T-helper 1 cell (primary cell): ENCODE measurements at places on chromosomes 3 and 15.

DNA sequence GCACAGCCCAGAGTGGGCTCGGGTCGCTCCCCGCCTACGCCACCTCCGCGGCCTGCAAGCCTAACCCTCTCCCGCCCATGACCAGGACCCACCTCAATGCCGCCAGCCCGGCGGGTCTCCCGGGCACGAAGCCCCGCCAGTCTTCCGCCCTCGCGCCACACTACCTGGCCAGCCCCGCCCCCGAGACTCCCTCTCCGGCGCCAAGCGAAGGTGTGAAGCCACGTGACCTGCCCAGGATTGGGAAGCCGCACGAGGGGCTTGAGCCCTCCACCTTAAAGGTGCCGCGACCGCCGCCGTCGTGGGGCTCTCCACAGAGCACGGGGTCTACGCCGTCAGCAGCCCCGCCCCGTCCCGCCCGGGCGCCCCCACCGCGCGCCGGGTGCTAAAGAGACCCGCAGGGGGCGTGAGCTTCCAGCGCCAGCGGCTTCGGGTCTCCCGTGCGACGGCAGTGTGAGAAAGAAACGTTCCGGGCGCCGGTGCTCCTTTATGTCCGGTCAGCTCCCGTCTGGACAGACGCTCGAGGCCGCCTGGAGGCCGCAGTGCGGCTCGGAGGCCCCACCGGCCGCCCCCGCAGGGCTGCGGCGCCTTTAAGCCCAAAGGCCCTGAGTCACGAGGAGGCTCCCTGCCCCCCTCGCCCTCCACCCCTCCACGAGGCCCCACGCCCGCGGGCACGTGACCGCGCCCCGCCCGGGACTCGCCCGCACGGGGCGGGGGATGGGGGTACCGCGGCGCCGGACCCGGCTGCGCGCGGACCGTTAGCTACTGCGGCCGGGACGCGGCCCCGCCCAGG, at the start of gene CPEB1:
Gene CPEB1, minus strand, starts transcription at position 319 of the 790 bp plus-strand sequence. CDS start 18,904 bp downstream, outside the sequence.
- no peak for DNase-seq

DNA sequence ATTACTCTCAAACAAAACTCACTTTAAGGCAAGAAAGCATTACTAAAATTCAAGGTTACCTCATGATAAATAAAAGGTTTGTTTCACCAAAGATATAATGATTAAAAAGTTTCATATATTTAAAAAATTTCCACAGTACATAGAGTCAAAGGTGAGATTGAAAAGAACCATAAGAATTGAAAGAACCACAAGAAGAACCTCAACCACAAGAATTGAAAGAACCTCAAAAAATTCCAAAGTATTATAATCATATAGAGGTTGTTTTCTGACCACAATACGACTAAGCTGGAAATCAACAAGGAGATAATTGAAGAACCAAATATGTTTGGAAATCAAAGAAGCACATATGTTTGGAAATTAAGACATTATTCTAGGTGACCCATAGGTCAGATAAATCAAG, 52.7 kb downstream of the SLC25A36 start:
- no peak for DNase-seq

DNA sequence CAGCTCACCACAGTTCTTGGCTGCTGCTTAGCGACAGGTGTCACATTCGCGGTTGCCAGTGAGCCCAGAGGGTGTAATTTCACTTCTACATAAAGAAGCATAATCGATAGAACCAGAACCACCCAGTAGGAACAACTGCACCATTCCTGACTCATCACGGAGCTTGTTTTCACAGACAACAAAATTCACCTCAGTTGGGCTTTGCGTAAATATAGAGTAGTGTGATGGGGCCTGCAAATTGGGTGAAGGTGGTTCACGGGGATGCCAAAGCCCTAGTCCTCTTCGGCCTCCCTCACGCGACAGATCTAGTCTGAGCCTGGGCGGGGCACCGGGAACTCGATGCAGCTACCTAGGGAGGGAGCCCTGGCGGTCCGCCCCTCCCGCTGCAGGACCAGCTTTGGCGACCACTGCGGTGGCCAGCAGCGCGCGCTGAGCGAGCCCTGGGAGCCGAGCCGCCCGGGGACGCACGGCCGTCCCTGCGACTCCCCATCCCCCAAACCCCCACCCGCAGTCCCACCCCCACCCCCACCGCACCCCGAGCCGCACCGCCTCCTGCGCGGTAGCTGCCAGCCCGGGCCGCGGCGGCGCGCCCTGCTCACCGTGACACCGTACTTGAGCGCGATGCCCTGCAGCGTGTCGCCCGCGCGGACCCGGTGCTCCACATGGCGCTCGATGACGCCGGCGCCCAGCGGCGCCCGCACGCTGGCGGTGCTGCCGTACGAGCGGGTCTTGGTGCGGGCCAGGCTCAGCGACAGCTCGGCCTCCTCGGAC, 519 bp downstream of the LYSMD2 start:
- peak; percentile 29 for DNase-seq

- no peak for DNase-seq
Measured at GRCh38 chr15:78837543-78837942, 26.3 kb upstream of the ADAMTS7 start.

DNA sequence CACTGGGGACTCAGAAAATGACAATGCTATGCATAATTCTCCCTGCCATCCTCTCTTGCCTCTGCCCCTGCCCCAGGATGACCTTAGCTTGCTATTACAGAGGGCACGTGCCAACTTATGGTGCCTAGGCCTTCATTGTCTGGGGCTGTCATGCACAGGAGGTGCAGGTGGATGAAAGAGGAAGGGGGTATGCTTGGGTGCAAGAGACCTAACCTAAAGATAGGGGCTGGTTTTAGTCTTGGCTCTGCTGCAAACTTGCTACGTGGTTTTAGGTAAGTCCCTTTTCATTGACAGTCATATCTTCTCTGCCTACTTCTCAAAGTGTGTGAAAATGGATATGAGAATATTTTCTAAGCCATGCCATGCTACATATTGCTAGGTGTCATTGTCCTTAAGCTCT, 161.3 kb downstream of the EPHB1 start:
- no peak for DNase-seq

GRCh38 chr3:186121278-186121677, 12.4 kb upstream of the ETV5 start:
- no peak for DNase-seq

GRCh38 chr15:70519616-70520015, 243.7 kb downstream of the UACA start:
- no peak for DNase-seq

DNA sequence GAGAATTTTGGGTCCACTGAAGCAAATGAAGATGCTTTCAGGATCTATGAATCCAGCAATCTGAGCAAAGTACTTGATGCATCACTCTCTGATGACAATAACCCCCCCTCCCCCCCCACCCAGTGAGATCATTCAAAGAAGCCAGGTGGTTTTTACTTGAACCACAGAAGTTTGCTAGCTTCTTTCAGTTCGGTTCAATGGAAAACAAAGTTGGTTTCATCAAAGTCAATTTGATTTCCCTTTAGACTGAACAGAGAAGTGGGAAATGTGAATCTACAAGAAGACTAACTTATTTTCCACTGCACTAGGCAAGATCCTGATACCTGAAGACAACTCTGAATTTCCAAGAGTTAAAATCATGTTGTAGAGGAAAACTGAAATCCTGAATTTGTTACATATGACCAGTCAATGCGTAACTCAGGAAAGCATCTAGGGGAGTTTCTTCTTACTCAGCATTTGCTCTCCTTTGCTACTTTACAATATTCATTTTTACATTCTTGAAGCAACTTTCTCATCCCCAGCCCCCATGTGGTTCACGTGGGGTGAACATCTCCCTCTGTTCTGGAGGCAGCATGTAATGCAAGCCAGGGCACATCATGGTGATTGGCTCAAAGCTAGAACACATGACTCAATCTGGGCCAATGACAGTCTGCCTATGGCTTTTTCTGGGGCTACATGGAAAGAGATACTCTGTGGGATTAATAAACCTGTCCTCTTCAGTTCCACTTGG, 572.6 kb downstream of the FOXP1 start:
- DNase-seq, result peak; percentile 14

GRCh38 chr3:184737063-184737462, 25.2 kb upstream of the MAGEF1 start:
- DNase-seq, result no peak

DNA sequence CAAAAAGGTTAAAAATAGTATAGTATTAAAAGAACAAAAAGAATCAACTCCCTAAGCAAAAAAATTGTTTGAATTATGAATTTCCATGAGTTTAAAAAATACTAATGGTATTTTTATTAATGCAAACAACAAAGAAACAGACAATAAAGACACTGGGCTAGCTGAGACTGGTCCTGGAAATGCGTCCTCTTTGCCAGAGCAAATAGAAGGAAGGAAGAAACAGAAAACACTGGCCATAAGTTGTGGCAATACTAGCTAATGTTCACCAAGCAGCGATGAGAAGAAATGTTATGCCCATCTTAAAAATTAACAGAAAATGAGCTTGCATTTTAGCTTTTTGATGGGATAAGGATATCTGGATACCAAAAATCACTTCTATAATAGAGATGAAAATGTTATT, 88.6 kb downstream of the TBL1XR1 start:
- DNase-seq, result no peak

DNA sequence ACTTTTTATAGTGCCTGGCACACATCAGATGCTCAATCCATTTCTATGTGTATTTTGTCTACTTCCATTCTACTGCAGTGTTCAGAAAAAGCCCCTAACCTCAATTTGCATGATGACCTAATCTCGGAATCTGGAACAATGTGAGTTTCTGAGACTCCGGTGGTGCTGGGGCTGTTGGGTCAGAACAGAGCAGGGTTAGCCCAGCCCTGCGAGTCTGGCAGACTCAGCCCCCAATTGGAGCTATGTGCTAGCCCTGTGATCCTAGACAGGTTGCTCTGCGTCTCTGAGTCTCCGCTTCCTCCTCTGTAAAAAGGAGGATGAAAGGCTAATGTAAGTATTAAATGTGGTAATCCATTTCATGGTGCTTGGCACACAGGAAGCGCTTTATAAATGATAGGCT, 95.0 kb upstream of the ICE2 start:
- peak; percentile 33 for DNase-seq

DNA sequence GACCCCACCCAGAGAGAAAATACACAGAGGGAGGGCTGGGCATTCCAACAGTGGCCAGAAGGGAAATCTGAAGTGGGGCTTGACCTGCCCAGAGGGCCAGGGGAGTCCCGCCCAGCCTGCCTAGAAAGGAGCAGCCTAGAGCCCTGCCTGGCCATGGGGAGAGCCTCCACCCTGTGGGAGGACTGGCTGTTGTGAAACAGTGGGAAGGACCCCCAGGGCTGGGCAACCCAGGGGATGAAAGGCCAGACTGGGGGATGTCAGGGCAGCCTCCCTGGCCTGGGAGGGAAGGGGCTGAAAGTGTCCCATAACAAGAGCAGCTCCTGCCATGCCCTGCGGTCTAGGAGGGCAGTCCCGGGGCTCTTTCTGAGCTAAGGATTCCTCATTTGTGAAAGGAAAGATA, 69.0 kb downstream of the SLC12A8 start:
- DNase-seq, result no peak

DNA sequence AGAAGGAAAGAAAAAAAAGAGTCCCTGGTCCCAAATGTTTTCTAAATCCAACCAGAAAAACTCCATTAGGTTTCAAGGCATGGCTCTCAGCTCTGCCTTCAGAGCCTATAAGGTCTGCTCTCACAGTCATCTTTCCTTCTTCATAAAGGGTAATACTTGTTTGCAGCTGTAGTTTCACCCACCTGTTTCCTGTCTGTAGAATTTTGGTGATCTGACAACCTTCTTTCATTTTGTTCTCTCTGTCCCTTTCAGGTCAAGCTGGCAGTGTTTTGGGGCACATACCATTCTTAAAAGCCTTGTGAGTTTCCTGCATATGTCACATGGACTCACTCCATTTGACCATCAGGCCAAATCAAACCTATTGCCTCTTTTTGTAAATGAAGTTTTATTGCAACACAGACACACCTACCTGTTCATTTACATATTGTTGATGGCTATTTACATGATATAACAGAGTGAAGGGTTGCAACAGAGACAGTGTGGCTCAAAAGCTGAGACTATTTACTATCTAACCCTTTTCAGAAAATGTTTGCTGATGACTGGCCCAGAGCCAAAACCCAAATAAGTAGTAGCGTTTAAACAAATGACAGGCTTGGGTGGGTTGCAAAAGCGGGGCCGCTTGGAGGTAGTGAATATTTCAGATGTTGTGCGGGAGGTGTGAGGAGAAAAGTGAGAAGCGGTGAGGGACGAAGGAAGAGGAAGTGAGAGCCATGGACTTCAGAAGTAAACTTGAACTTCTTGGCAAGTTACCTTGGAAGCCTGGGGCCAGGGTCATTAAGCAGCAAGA, 292.7 kb upstream of the PROK2 start:
- DNase-seq, result no peak

GRCh38 chr3:73070675-73071575, 9.5 kb downstream of the EBLN2 start:
- no peak for DNase-seq

DNA sequence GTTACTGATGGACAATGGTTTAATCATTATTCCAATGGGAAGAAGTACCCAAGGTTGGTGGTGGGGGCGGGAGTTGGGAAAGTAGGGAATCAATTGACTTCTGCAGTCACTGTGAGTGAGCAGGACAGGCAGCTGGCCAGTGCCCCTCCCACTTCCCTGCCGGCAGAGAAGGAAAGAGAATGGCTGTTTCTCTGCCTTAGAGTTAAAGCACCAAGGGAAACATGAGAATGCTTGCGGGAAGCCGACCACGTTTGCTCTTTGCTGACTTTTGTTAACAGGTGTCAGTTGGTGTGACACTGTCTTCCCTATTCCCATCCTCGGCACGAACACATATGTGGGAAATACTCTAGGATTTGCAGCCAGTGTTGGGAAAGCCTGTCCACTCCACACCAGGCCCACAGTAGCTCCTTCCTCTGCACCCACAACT, 33.5 kb upstream of the MFSD1 start:
- DNase-seq, result no peak

GRCh38 chr15:96551722-96552121, 221.2 kb downstream of the NR2F2 start:
- DNase-seq, result no peak

DNA sequence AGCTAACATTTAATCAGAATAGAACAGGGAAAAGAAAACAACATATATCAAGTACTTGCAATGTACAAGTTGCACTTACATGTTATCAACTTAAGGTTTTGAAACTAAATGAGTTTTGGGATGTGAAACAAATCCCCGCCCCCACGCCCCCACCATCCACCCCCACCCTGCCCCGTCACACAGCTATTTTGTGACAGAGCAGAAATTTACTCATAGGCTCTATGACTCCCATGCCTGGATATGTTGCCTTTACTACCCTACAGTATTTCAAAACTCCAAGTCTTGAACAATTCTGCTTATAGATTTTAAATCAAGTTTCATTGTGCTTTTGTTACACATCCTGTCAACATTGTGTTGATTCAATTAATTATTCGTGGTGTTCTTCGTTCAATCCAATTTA, 18.1 kb upstream of the IL1RAP start:
- no peak for DNase-seq

GRCh38 chr3:137116619-137117018, 158.8 kb downstream of the IL20RB start:
- no peak for DNase-seq

- DNase-seq, result no peak
Measured at GRCh38 chr3:188792793-188793192, 379.0 kb upstream of the TPRG1 start.

- DNase-seq, result no peak
Measured at GRCh38 chr3:121809249-121809648, 25.6 kb downstream of the IQCB1 start.

GRCh38 chr3:94185753-94186152, 122.9 kb downstream of the NSUN3 start:
- DNase-seq, result no peak

GRCh38 chr15:74376226-74376625, 8.8 kb upstream of the CYP11A1 start:
- no peak for DNase-seq

GRCh38 chr3:39917065-39917773, 107.8 kb downstream of the MYRIP start:
- DNase-seq, result no peak

- no peak for DNase-seq
Measured at GRCh38 chr15:43799209-43799944, 643 bp downstream of the SERINC4 start.

GRCh38 chr3:17047162-17047561, 162.4 kb downstream of the PLCL2 start:
- peak; percentile 13 for DNase-seq
